ENCODE measurements at places on chromosomes 12 and 14.
A peak's percentile ranks its signal among the peaks of the same experiment; 100 is the strongest.

DNA sequence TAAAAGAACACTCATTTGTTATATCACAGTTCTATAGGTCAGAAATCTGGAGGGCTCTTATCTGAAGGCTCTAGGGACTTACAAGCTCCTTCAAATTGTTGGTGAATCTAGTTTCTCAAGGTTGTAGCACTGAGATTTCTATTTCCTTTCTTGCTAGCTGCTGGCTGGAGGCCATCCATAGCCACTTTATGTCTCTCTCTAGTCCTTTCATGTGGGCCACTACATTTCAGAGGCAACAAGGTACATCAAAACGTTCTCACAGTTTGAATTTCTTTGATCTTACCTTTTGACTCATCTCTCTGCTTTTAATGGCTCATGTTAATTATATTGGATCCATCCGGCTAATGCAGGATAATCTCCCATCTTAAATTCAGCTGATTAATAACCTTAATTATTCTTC, 286.8 kb downstream of the DIO2 start:
- DNase-seq, result no peak

- DNase-seq, result no peak
These were observed 208.5 kb downstream of the C12orf50 start for GRCh38 chr12:87820524-87821202.

DNA sequence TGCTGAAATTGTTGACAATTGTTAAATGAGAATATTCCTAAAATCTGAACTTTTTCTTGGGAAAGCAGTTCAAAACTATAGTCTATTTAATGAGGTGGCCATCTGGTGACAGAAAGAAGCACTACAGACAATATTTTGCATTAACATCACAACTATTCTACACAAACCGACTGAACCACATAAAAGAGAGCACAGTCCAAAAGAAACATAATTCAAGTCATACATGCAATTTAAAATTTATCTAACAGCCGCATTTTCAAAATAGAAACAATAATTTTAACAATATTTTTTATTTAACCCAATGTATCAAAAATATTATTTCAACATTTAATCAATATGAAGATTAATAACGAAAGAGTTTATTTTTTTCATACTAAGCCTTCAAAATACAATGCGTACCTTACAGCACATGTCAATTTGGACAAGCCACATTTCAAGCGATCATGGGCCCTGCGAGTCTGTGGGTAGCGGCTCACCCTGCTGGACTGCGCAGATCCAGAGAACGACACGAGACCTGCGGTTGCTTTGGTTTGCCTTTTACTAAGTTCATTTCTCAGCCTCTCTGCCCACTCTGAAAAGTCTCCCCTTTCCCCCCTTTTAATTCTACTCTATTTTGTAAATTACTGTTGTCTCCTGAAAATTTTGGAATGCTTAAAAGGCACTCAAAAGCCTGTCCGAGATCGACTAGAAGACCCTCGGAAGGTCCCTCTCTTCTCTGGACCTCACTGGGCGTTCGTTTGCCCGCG, 947 bp upstream of the LRRC9 start:
- DNase-seq, result no peak

GRCh38 chr14:71731096-71731495, 201.1 kb upstream of the RGS6 start:
- no peak for DNase-seq

GRCh38 chr14:30710876-30711275, 88.8 kb downstream of the SCFD1 start:
- no peak for DNase-seq

- DNase-seq, result no peak
These were observed 17.1 kb downstream of the SYT1 start for GRCh38 chr12:78881685-78882084.

DNA sequence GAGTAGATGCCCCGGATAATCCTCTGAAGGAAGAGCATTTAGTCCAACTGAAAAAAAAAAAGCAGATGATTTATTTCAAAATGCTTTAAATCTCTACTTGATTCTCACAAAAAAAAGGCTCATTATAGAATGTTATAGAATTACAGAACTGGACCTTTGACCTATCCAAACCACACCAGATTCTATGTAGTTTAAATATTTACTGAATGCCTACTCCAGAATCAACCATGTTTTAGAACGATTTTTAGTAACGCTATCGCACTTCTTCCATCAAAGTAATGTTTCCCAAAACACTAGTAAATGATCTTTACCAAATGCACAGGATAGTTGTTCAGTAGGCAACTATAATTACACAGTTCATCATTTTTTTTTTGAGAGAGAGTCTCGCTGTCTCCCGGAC, 2.6 kb downstream of the RPS29 start:
- no peak for DNase-seq

GRCh38 chr12:90029317-90029716, 320.7 kb upstream of the ATP2B1 start:
- DNase-seq, result no peak

DNA sequence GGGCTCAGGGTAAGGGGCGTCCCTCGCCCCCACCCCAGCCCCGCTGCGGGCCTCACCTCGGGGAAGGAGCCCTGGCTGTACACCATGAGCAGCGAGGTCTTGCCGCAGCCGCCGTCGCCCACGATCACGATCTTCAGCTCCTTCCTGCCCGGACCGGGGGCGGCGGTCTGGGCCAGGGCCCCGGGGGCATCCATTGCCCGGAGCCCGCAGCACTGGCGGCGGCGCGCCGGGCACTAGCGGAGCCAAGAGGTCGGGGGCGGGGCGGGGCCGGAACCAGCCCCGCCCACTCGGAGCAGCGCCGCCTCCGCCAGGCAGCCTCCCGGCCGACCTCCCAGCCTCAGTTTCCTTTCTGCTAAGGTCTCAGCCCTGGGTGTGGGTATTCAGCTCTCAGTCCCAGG, at the start of gene RHOF:
Gene RHOF, minus strand, starts transcription at position 249 of the 398 bp plus-strand sequence. Its CDS starts 55 bp downstream, at position 194.
- DNase-seq, result peak; percentile 65

GRCh38 chr12:74227846-74228545, 309.6 kb upstream of the ATXN7L3B start:
- DNase-seq, result no peak

All from CD4-positive, alpha-beta T cell treated with Interferon gamma for 1 hour (primary cell).